Stimulated activated CD8-positive, alpha-beta memory T cell treated with anti-CD3 and anti-CD28 coated beads, Interleukin-4, amount 100 ng/mL, for 4 hours (primary cell): ENCODE measurements at places on chromosomes 13 and 19.
A peak's percentile ranks its signal among the peaks of the same experiment; 100 is the strongest.

GRCh38 chr19:2425622-2426581, 1.5 kb downstream of the TIMM13 start:
- no peak for DNase-seq

GRCh38 chr19:55090564-55090963, 14.9 kb downstream of the EPS8L1 start:
- no peak for DNase-seq

DNA sequence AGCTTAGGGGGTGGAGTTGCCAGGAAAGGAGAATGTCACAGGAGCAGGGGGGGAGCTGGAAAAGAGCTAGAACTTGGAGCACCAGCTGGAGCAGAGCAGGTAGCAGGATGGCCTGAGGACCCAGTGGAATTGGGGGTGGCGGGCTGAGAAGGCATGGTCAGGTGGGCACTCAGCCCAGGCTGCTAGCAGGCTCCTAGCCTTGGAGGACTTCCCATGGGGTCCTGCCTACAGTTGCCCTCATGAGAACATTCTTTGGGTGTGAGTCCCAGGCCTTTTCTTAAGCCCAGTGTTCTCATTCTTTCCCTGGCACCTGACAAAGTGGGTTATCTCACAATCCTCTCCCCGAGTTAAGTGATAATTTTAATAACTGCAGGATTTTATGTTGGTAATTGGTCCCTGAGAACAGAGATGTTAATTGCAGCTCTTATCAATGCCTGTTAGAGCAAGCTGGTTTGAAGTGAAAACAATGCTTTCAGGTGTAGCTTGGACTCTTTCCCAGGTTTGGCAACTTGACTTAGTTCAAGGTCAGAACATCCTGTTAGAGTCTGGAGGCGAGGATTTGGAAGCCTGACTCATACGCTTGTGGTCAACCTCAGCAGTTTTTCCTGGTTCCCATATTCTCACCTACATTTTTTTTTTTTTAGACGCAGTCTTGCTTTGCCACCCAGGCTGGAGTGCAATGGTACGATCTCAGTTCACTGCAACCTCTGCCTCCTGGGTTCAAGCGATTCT, 18.1 kb upstream of the OLFM4 start:
- DNase-seq, result no peak

GRCh38 chr19:12481781-12482508, 2.7 kb downstream of the ZNF709 start:
- no peak for DNase-seq

GRCh38 chr13:33556828-33557227, 261.1 kb upstream of the RFC3 start:
- DNase-seq, result no peak

DNA sequence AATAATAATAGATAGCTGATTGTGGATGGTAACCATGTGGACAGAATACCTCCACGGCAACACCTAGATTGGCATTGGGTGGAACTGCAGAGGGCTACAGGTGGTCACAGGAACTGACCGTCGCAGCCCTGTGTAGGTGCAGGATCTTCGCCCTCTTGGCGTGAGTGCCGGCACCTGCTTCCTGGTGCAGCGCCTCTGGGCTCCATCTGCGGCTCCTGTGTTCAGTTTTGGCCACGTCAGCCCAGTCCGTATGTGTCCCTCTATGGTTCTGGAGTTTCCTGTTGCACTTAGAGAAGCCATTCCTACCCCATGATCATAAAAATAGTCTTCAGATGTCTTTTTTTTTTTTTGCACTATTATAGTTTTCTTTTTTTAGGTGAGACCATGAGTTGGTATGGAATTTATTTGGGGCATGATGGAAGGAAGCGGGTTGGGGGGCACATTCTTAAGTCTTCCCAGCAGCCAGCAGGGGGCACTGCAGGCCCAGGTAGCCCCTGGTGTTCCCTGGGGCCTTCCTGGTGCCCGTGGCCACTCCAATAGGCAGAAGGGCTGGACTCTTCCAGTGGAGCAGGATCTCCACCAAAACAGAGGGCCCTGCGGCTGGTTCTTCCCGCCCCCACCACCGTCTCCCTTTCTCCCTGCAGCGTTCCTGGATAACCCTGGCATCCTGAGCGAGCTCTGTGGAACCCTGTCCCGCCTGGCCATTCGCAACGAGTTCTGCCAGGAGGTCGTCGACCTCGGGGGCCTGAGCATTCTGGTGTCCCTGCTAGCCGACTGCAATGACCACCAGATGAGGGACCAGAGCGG, 10.1 kb upstream of the SLC25A42 start:
- DNase-seq, result no peak

DNA sequence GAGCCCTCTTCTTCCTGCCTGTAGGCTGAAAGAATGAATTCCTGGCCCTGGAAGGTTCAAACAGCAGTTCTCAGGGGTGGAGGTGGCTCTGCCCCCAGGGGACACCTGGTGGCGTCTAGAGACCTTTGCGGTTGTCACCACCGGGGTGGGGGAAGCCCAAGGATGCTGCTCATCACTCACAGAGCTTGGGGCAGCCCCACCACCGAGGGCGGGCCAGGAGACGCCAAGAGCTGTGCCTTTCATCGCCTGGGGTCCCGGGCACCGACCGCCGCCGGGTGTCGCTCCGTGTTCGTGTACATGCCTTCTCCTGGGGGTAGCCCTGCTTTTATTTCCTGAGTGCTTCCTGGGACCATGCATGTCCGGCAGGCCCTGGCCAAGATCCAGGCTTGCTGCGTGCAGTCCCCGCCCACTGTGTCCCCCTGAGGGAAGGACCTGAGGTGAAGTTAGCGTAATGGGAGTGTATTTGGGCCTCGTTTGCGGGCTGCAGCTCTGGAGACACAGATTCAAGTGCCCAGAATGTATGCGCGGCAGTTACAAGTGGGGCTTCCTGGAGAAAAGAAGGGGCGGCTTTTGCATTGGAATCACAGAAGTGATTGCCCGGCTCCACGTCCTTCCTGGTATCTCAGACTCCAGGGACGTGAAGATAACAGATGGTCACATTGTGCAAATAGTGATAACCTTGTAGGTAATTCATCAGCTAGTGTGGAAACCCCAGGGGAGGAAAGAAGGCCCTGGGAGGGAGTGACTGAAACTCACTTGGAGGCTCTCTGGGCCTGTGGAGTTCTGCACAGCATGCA, 7.8 kb downstream of the DOT1L start:
- DNase-seq, result peak; percentile 70

DNA sequence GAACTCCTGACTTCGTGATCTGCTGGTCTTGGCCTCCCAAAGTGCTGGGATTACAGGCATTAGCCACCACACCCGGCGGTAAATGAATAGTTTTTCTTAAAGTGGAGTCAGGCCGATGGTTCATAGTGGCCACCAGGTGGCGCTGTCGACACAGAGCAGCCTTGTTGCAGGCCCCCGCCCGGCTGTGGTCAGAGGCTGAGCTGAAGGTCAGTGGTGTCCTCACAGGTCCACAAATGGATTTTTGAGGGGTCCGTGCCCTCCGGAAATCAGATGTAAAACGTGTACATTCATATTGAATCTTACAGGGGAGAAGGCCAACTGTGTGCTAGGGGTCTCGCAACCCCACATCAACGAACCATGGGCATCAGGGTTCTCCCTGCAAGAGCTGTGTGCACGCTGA, 13.4 kb upstream of the WDR18 start:
- no peak for DNase-seq

DNA sequence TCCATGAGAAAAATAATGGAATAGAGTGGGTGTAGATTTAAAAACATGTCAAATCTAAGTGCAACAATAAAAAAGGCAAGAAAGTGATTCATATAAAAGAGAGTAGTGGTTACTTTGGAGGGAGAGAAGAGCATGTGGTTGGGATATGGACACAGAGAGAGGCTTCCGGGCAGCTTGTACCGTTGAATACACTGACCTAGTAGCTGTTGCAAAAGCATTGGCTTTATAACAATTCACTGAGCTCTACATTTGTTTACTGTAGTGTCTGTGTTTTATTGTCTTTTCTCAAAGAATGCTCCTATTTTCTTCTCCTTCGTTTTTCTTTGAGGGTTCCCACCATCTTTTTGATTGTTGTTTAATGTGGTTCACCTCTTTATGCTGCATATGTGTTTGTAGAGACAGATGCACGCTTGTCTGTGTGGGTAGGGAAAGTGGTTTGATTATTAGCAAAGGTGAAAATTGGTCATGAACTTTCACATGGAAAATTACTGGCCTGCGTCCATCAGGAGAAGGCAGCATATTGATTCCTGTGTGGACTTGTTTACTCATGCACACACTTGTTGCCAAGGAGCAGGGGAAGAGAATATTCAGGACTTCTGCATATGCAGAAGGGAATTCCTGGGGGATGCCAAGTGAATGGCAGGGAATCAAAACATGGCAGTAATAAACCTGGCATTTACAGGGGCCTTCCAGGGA, 29.9 kb upstream of the IRS2 start:
- no peak for DNase-seq
